ENCODE measurements at places on chromosomes 13 and 19.

GRCh38 chr13:91594061-91594460 lies 195.6 kb downstream of the GPC5 start:
- DNase-seq, result no peak

DNA sequence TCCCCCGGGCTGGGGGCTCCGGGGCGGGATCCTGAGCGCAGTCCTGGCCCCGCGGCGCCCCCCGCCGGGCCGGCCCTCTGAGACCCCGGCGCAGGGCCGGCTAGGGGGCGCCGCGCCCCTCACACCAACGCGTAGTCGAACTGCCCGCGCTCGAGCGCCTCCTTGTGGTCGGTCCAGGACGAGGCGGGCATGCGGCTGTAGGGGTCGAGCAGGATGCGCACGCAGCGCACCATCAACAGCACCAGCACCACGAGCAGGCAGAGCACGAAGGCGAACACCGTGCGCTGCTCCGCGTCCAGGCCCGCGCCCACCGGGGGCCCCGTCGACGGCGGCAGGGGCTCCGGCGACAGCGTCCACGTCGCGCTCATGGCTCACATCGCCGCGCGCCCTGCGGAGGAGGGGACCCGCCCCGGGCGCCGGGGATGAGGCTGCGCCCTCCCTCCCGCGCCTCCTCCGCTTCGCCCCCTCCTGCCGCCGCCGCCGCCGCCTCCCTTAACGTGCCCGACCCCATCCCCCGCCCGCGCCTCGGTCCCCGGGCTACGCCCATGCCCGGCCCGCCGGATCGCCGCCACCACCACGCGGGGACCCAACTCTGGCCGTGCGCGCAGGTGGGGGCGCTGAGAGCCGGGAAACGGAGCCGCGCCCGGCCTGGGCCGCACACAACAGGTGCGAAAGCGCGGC lies 624 bp downstream of the CTXN1 start:
- no peak for DNase-seq

- no peak for DNase-seq
Observed at GRCh38 chr13:80389073-80390038, 48.4 kb upstream of the SPRY2 start.

DNA sequence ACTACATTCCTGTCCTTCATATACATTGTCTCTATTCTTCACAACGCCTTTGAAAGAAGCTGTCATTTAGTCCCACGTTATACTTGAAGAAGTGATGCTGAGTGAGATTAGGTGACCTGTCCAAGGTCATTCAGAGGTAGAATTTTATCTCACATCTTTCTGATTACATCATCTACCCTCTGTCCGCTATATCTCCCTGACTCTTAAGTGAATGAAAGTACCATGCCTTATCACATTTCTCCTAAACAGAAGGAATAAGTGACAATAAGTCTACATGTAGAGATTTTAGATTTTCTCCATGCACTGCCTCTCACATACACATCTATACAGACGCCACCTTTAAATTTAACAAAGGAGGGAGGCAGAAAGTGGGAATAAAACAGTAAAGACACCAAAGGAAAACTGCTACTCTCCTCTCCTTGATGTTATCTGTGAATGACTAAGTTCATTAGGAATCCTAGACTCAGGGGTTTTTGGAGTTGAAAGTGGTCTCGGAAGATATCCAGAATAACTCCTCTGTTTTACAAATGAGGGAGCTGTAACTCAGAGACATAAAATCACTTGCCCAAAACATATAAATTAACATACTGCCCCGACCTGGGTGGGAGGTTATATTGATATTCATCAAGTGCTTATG lies 4.9 kb upstream of the CLDN10 start:
- DNase-seq, result no peak

- no peak for DNase-seq
Observed at GRCh38 chr13:98207416-98207815, 30.3 kb upstream of the RNF113B start.

- no peak for DNase-seq
Observed at GRCh38 chr19:58568453-58569130, 4.5 kb downstream of the MZF1 start.

DNA sequence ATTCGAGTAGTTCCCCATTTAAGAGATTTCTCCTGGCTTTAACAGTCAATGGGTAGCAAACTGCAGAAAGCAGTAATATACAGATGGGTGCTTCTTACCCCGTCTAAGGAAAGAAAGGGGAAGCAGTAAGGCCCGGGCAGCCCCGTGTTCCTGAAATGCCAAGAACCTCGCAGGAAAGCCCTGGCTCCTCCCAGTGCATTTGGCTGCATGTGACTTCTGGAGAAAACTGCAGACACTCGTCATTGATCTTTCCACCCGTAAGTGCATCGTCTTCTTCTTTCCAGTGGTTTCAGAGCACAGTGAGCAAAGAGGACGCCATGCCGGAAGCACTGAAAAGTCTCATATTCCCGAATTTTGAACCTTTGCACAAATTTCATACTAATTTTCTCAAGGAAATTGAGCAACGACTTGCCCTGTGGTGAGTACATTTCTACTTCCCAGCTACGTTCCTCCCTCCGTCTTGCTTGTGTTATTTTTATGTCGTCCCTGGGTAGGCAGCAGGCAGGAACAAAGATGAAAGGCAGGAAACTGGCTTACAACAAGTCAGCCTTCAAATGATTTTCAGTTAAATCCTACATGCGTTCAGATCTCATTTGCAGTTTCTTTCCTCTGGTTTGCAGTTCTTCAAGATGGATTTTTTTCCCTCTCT lies 165.2 kb downstream of the STK24 start:
- DNase-seq, result no peak

DNA sequence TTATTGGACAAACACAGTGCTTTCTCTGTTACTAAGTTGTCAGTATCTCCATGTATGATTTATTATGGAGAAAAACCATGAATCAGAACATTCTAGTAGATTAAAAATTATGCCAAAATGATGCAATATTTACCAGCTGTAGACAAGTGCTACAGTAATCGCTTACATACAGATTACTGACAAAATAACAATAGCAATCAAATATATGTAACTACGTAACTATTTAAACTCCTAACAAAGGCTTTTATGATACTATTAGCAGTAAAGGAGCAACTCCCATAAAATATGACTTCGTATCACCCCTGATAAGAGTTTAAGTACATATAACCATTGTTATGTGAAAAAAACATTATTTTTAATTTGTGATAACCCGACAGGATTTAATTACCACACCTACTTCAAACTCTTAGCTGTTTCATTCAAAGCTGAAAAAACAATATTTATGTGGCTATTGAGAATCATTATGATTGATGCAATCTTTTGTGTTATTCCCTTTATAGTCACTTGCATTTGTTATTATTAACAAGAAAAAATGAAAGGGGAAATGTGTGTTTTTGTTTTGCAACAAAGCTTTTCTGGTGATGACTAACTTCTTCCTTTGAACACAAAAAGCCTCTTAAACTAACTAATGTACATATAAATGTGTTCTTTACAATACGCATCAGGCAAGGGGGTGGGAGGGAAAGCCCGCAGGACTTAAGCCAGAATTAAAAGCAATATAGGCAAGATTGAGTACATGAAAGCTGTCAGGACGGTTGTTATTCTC lies 147.4 kb downstream of the ABCC4 start:
- DNase-seq, result peak; percentile 46

GRCh38 chr13:74450964-74451363 lies 316.8 kb upstream of the KLF12 start:
- DNase-seq, result no peak

GRCh38 chr13:42494157-42494556 lies 79.8 kb upstream of the TNFSF11 start:
- no peak for DNase-seq

GRCh38 chr19:10553943-10554381 lies 10.3 kb downstream of the ATG4D start:
- DNase-seq, result no peak

DNA sequence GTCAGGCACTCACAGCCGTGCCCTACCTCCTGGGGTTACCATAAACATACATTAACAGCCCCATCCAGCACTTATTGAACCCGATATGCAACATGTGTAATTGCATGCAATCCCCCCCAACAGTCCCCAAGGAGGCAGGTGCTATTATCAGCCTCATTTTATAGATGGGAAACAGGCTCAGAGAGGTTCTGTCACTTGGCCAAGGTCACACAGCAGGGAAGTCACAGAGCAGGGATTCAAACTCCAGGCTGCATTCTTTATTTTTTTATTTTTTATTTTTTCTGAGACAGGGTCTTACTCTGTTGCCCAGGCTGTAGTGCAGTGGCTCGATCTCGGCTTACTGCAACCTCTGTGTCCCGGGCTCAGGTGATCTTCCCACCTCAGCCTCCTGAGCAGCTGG lies 38.4 kb upstream of the TNFAIP8L1 start:
- no peak for DNase-seq

DNA sequence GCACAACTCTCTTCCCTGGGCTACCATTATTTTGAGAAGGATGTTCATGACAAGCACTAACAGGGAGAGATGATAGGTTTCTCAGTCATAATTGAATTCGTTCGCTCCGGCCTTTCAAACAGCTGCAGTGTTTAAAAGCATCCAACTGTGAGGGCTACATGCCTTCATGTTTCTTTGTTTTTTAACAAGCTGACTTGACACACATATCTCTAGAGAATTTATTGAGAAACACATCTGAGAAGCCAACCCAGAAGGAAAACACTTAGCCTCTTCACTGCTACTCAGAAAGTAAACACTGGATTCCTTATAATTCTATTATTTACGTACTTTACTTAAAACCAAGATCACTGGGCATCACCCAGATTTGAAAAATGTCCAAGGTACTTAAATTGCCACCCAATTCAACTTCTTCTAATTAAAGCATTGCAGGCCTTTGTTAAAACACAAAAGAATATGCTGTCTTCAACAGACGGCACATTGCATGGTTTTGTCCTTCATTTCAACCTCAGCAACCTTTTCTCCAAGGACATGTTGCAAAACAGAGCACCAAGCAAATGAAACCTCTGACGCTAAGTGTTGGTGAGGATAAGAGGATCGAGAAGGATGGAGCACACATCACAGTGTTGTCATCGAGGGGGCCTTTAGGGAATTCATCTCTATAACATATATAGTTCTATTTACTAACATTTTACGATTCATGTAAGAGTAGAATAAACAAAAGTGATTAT lies 75.8 kb downstream of the TBC1D4 start:
- DNase-seq, result no peak

GRCh38 chr19:19562665-19563347 lies 24.7 kb downstream of the CILP2 start:
- DNase-seq, result no peak

DNA sequence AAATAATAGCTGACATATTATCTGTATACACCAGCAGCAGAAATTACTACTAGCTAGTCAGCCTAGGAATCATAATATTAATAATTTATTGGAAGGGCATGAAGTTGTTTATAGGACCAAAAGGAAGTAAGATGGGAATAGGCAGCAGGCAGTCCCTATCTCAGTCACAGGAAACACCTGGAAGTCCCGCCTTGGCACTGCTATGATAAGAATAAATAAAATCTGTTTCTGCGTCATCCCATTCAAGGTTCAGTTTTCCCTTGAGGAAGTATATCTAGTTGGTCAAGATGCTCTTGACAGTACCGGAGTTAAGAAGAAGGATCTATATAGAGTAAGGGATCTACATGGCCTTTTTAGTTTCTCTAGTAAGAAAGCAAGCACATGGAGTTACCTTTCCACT lies 830.8 kb downstream of the DIAPH3 start:
- DNase-seq, result no peak

GRCh38 chr13:40706439-40706838 lies 40.0 kb upstream of the FOXO1 start:
- DNase-seq, result no peak

DNA sequence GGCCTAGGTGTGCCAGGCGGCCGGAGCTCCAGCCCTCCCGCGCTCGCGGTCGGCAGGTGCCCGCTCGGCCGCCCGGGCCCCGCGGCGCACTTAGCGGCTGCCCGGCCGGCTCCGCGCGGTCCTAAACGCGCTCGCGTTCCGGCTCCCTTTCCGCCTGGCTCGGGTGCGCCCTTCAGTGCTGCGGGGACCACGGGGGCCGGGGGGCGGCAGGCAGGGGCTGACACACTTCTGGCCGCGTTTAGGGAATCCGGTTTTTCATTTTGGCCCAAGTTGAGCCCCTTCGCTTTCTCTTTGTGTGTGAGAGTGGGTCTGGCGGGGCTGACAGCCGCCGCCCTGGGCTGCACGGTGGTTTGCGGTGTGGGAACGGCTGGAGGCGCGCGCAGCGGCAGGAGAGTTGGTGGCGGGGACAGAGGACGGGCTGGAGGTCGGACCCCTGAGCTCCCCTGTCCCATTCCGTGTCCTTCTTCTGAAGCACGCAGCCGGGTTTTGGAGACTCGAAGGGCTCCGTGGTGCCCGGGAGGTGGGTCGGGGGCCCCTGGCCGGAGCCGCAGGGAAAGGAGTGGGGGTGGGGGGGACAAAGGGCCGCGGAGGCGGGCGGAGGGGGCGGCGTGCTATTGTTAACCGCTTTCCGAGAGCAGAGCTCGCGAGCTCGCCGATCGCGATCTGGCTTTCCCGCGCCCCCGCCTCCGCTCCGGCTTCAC lies 3.1 kb downstream of the FGF9 start:
- DNase-seq, result no peak

DNA sequence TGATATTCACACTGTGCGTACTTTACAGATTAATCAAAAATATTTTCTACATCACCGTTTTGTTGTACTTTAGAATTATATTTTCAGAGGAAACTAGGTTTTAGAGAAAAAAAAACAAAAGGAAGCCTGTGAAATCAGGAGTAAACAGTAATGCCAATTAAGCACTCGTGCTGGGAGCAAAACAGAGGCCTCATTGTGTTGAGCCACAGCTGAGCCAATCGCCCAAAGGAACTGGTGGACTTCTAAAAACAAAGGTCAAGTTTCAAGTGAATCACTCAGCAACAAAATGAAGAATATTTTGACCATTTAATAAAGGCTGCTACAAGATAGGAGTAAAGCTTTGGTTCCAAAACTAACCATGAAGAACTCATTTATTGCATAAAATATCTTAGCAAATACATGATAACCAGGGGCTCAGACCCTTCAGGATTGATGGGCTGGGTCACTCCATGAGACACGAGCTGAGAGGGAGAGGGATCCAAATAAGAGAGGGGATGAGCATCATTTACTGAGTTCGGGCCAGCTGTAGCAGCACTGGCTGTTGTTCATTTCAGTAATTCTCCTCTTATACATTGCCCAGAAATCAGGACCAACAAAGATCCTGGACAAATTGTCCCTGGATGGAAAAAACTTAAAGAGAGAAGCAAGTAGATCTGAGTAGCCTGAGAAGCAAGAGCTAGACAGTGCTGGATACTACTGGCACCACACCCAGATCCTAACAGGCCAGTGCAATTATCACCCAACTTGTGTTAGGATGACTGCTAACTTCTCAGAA lies 8.3 kb upstream of the NALCN start:
- no peak for DNase-seq

- no peak for DNase-seq
Observed at GRCh38 chr13:112892426-112893206, 76.4 kb upstream of the MCF2L start.

DNA sequence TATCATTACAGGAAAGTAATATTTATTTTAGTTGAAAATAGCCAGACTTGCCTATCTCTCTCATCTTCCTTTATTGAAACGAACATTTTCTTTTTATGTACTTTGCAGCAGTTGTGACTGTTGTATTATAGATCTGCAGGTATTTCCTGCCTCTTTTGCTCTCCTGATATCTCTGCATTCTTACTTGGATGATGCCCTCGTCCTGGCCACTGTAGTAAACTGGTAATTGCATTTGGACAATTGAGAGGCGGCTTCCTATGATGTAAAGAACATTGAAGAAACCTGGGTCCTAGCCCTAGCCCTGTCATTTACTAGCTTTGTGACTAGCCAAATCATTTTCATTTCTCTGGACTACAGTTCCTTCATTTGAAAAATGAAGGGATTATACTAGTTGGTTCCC lies 6.4 kb downstream of the ARHGAP35 start:
- DNase-seq, result no peak

Data from NCI-H2081 treated with DMSO at 0.1 percent for 48 hours (cell line).